ENCODE measurements at places on chromosomes 3 and 15. TPM values are rescaled to one million over a fixed set of nuclear protein-coding genes. Genes with fewer than 3 reads are reported as not detected.

GRCh38 chr15:78737187-78737820 lies 74.0 kb downstream of the ADAMTS7 start:
- no peak for DNase-seq

- peak; percentile 81 for DNase-seq
Observed at GRCh38 chr3:14125193-14126016, 553 bp downstream of the TMEM43 start.

DNA sequence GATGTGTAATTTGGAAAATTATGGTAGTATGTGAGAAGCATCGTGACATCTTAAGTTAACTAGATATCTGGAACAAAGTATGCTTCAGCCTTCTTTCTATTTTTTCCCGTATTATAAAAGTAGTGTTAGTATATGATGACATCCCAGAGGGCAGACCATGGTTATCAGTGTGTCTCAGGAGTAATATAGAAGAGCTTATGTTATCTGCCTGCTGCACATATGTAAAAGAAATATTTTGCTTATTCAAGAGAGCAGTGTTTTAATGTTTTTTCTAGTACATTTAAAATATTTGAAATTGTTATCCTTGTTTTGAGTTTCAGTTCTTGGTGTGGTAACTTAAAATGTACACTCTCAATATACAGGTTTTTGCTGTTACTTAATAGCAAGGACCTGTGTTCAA lies 24.1 kb downstream of the PLCL2 start:
- no peak for DNase-seq

DNA sequence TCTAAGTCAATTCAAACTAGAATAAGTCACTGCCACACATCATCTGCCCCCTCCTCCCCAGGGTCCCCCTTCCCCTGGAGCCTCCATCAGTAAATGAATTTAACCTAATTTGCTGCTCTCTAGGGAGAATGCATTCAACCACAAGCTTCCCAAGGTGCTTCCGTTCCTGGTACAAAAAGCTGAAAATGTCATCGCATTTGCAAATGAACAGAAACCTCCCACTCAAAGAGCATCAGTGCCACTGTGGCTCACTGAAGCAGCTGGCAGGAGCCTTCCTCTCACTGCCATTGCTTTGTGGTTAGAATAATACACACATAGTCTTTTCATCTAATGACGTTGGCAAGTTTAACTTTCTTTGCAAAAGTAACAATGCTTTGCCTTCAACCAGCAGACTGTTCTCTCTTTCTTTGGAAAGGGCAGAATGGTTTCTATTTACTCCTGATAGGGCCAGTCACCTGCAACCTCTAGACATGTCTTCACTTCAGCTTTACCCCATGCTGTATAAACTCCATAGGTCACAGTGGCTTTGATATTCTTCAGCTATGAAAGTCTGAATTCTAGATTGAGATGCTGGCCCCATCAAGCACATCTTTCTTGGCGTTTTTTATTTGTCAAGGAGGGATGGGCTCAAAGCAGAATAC lies 238.1 kb downstream of the CPNE4 start:
- DNase-seq: no peak

DNA sequence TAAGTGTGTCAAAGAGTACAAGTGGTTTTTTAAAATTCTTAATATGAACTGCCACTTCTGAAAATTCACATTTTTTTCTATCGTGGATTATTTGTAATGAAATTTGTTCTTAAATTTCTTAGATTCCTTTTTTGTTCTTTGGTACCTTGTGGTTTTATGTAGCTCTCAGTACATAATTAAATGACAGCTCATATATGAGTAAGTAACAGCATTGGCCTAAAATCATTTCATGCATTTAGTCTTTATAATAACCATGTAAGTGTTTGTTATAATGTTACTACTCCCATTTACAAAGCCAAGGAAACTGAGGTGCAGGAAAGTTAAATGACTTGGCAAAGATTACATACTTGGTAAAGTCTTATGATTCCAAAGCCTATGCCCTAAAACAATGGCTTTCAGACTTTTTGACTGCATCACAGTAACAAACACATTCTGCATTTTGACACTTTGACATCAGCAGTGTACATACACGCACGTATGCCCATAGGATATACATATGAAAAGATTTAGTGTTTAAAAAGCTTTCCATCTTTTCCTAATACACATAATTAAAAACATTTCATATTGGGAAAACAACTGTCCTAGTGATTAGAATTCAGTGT lies 14.9 kb downstream of the SPRED1 start:
- no peak for DNase-seq

GRCh38 chr3:175129126-175129525 lies 270.0 kb downstream of the NAALADL2 start:
- DNase-seq: no peak

DNA sequence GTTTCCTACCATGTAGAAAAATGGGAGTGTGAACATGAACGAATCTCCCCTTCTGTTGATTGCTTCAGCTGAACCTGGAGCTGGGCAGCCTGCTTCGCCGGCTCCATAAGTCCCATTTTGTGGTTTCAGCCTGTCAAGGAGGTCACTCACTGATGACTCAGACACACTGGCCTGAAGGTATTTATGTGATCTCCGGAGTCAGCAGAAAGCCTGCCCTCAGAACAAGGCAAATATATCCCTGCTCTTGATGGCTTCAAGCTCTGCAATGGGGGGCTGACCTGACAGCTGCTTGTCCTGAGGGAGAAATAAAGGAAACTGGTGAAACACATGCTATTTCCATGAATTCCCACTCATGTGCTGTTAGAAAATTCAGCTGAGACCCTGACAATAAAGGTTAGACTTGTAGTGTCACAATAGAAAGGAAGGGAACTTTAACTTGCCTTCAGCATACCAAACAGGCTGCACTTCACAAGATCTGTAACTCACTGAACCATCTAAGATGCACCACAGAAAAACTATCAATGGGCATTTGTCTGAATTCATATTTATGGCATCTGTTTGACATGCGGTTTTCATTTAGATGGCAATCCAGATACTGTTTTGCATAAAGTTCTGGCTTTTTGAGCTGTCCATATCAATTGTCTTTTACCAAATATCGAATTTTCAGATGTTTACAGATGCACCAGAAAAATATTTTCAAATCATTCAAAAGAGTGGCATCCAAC lies 282.0 kb upstream of the VEPH1 start:
- DNase-seq: peak; percentile 80

- no peak for DNase-seq
Observed at GRCh38 chr3:102614585-102614984, 179.8 kb downstream of the ZPLD1 start.

DNA sequence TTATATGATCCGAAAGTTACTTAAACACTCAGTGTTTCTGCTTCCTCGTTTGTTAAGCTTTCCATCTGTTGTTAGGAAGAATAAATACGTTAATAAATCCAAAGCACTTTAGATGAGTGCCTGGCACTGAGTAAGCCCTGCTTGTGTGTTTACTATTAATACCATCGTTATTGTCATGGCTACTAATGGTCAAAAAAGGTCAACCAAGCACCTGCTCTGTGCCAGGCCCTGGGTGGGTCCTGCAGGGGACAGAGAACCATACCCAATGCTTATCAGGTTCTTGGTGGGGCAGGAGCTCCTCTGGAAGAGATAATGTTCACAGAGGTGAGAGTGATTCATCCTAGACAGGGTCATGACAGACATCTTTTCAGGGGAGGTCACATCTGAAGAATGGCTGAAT lies 39.9 kb downstream of the GALNT15 start:
- DNase-seq: no peak

GRCh38 chr3:101940521-101941317 lies 91.4 kb downstream of the NFKBIZ start:
- DNase-seq: no peak

GRCh38 chr15:86505951-86506350 lies 426.3 kb downstream of the AGBL1 start:
- DNase-seq: no peak

- peak; percentile 8 for DNase-seq
Observed at GRCh38 chr15:70362886-70363285, 265.2 kb upstream of the TLE3 start.

DNA sequence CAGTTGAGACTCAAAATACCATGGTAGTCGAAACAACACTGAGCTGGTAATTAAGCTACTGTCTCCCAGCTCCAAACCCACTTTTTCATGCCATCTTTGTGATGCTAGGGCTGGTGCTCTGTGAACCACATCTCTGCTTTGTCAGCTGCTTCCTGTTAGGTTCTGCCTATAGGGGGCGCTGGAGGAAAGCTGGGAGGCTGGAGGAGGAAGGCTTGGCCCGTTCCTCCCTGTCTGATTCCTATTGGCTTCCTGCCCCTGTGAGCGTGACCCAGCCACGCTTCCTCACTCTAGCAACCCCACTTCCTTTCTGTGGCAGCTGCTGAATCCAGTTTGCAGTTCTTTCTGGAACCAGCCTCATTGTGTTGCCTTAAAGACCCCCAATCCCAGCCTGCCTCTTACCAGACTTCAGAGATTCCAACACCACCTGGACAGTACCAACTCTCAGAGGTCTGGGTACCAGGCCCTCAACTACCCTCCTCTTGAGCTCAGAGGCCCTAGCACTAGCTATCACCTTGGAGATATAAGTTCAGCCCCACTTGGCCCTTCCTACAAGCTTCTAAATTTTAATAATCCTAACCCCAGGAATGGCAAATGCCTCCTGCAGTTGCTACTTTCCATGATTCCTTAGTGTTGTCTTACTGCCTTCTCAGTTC lies 120.9 kb downstream of the ERC2 start:
- no peak for DNase-seq

GRCh38 chr15:74901612-74902063 lies 5.0 kb downstream of the FAM219B start:
- no peak for DNase-seq

DNA sequence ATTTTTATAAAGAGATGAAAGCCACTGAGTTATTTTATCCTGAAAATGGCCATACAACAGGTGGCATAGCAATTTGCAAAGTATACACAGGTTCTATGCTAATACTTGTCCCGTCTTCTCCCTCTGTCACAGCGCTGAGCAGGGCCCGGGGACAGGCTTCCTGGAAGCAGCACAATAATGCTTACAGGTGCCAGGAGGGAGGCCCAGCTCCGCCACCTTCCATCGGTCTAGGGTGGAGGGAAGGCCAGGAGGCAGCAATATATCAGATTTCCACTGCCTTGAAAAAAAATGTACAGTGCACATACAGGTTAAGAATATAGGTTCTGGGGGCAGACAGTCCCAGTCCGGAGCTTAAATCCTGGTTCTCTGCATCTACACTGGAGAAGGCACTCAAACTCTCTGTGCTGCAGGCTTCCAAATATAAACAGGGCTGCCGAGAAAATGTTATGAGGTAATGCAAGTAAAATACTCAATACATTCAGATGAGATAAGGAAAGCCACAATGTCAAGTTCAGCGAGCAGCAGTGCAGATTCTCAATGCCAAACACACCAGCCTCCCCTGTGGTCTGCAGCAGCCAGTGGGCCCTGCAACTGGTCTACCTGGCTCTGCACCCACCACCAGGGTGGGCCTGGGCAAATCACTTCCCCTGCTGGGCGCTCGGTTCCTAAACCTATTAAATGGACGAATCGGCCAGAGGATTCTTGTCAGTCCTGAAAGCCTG lies 189.6 kb downstream of the XXYLT1 start:
- DNase-seq: no peak

DNA sequence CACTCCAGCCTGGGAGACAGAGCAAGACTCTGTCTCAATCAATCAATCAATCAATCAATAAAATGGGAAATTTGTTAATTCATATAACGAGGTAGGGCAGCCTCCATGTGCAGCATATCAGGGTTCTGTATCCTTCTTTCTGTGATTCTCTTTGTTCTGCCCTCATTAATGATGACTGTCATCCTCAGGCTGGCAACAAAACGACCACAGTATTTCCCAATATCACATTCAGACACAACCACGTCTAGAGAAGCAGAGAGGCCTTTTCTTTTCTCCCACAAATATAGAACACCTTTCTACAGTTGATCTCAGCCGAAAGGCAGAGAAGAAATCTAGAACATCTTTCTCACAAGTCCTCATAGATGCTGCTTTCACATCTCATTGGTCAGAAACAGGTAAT lies 11.2 kb downstream of the CEP19 start:
- DNase-seq: no peak

- DNase-seq: no peak
Observed at GRCh38 chr3:53941950-53942349, 50.3 kb upstream of the SELENOK start.

DNA sequence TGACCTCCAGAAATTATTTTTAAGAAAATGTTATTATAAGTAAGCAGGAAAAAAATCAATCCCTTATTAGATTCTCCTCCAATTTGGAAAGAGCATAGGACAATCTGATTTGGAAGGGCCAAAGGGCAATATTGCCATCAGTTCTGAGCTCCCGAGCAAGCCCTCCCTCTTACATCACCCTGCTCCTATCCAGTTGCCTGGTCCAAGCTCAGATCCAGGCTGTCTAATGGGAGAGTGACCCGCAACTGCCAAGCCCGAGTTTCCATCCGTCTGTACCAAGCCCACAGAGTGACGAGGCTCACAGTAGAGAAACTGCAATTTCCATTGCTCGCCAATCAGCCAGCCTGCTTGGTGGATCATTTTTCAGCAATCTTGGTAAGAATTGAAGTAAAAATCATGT lies 187.7 kb downstream of the MEX3B start:
- no peak for DNase-seq

- DNase-seq: no peak
Observed at GRCh38 chr3:24374801-24375200, 119.8 kb downstream of the THRB start.

GRCh38 chr3:43723121-43723734 lies 32.5 kb downstream of the ABHD5 start:
- DNase-seq: no peak

Gene CLRN1
- total RNA-seq: not detected

Gene MEGF11
- total RNA-seq: 2.3 TPM

Gene CCDC54
- not detected for total RNA-seq

Gene CYP1A2
- total RNA-seq: not detected
